DMS 273 treated with DMSO at 0.1 percent for 48 hours (cell line): ENCODE measurements at places on chromosomes 7 and 10.

DNA sequence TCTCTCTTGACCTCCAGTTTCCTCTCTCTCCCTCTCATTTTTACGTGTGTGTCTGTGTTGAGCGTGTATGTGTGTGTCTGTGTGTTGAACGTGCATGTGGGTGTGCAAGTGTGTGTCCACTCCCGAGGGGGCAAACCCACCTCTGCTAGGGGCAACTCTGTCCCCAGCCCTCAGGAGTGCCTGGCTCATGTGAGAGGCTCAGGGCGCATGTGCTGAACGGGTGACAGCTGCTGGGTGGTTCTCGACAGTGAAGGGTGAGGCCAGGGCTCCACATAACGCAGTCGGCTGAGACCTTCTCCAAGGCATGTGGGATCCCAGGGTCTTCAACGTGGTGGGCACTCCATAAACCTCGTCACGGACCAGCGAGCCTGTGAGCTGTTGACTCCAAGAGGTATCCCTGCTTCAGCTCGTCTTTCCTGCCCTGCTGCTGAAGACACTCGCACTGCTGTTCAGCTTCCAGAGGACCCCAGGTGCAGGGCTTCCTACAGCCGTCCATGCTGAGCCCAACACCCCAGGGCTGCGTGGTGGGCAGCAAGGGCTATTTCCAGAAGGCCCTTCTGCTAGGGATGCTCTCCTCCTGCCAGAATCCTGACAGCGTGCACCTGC, 361.6 kb upstream of the SHH start:
- DNase-seq: no peak

DNA sequence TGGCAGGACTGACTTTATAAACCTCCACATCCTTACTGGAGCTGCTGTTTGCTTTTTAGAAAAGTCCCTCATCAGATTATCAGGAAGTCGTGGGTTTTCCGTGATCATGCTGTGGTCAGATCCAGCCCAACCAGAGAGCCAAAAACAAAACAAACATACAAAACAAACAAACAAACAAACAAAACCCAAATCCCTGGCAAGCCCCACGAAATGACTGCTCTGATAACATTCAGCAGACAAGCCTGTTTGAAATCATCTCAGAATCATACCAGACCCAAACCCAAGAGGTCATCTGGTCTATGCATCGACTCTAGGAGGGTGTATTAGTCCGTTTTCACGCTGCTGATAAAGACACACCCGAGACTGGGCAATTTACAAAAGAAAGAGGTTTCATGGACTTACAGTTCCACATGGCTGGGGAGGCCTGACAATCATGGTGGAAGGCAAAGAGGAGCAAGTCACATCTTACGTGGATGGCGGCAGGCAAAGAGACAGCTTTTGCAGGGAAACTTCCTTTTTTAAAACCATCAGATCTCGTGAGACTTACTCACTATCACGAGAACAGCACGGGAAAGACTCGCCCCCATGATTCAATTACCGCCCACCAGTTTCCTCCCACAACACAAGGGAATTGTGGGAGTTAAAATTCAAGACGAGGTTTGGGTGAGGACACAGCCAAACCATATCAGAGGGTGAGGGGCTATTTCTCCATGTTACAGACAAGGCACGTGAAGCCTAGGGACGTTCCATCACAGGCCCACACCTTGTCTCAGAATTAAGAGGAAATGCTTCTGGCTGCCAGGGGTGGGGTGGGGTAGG, 85.7 kb downstream of the PARP12 start:
- DNase-seq: no peak

- no peak for DNase-seq
These were observed 141.1 kb downstream of the DIP2C start for GRCh38 chr10:548238-548901.

DNA sequence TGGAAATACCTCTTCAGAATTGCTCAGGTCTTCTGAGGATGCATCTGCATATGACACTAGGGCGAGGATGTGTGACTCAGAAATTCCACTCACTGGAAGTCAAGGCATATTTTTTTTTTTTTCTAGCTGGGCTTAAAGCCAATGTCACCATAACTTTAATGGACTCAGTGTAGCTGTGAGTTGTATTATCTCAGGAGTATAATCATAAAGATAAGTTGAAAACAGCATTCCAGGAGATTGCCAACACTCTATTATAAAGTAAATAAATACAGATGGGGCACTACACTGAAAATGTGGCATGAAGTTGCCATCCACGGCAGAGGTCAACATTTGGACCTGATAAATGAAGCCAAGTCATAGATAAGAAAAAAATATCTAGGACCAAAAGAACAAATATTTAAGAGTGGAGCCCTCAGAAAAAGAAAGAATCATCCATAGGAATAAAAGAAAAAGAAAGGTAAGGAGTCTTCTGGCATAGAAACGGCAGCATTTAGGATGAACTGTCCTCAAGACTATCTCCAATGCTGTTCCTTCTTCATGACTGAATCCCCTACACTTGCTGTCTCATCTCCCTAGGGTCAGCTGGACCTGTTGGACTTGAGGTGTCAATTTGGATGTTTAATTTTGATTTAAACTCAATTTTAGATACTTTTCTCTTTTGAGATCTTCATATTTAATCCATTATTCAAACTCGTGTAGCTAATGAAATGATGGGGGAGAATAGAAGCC, 72.9 kb upstream of the CAV2 start:
- no peak for DNase-seq

DNA sequence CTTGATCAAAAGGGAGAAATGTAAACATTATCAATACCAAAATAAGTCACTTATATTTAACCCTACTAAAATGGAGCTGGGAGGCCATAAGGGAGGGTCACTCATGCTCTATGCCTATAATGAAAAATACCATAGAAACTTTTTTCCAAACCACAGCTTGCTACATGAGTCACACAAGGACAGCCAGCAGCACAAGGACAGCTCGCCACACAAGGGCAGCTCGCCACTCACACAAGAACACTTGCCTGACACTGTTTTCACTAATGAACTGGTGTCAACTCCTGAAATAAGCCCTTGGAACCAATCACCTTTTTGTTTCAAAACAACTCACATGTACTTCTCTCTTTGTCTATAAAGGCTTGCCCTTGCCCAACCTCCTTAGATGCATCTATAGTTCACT, 43.3 kb downstream of the FRMPD2 start:
- DNase-seq: no peak

DNA sequence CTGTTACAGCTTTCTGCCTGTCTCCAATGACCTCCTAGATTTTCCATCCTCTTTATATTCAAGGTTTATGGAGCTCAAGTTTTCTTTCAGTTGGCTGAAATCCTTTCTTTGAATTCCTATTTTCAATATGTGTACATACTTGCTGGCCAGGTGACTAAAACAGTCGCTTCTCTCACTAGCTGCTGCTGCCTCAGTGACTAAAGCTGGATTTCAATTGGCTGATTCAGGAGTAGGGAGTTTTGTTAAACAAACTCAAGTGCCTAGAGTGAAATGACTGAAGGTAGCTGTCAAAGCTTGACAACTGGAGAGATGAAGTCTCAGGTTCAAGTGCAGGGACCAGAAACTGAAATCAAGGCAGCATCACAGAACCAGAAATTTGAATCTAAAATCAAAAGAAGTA, 6.7 kb upstream of the POLR1F start:
- no peak for DNase-seq

- DNase-seq: no peak
These were observed 27.2 kb downstream of the CCM2 start for GRCh38 chr7:45026984-45027773.

GRCh38 chr7:92875719-92876118, 39.3 kb upstream of the CDK6 start:
- no peak for DNase-seq

DNA sequence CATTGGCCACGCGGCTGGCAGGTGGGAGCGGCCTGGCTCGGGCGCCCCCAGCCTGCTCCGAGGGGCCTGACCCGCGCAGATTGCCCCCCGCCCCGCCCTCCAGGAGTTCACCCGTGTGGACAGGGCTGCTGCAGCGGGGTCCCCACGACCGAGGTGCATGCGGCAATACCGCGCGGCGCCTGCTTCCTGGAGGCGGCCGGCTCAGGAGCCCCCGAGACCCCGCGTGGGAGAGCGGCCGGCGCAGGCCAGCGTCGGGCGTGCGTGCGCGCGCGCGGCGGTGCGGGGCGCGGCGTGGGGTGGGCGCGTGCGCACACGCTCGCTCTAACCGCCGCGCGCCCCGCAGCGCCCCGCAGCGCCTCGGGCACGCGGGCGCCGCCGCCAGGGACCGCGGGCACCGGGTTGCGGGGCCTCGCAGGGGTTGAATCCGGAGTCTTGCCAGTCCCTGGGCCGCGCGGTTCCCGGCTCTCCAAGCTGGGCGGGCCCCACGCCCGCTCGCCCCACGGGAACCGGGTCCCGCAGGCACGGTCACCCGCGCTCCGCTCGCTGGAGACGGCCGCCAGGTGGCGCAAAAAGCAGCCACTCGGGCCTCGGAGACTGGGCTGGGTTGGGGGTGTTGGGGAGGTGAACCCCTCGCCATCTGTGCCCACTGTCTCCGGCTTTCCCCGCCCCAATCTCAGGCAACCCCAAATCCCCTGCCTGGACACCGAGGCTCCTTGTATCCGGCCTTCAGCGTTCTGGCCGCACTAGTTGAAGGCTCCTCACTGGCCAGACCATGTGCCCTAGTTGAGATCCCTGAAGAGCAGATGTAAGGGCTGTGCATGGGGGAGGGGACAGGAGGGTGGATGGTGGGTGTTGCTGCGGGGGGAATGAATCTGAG, 1.3 kb upstream of the ACHE start:
- no peak for DNase-seq

- DNase-seq: peak; percentile 53
These were observed 150.9 kb downstream of the RGS10 start for GRCh38 chr10:119391440-119392251.

- no peak for DNase-seq
These were observed 98.2 kb downstream of the CALN1 start for GRCh38 chr7:72313906-72314305.

DNA sequence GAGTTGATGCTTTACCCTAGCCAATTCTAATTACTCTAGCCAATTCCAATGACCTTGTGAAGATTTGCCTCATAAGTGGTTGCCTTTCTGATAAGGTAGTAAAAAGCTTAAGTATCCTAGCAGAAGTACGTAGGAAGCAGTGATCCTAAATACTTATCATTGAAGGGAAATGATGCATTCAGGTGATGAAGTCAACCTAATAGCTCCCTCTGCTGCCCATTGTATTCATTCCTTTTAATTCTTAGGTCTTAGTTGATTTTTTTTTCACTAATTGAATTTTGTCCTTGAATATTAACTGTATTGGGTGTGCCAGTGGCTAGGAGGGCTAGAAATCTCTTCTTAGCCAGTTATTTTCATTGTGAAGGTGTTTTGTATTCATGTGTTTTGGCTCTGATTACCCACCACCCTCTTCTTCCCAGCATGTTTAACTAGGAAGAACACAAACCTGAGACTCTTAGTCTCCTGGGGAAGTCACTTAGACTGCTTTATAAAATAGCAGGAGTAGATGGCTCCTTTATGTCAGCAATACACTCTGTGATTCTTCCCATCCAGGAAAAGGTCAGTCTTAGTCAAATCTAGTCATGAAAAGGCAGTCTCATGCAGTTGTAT, 46.3 kb downstream of the PLEKHA8 start:
- DNase-seq: peak; percentile 51

GRCh38 chr10:16116404-16117304, 256.3 kb upstream of the MINDY3 start:
- DNase-seq: no peak
